ENCODE measurements at places on chromosomes 12 and 14.

- DNase-seq: no peak
Measured at GRCh38 chr12:110561471-110562201, 21.5 kb downstream of the PPTC7 start.

GRCh38 chr14:23181946-23182345 is 1.5 kb downstream of the SLC7A8 start:
- no peak for DNase-seq

- DNase-seq: no peak
Measured at GRCh38 chr12:76060111-76060510, 24.4 kb downstream of the NAP1L1 start.

DNA sequence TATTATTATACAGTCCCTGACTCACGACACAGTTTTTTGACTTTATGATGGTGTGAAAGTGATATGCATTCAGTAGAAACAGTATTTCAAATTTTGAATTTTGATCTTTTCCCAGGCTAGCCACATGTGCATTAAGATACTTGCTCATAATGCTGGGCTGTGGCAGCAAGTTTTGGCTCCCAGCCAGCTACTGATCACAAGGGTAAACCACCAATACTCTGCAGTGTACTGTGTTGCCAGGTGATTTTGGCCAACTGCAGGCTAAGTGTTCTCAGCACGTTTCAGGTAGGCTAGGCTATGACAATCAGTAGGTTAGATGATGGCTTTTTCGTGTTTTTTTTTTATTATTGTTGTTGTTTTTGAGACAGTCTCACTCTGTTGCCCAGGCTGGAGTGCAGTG is 69.4 kb upstream of the ACTN1 start:
- no peak for DNase-seq

GRCh38 chr12:1885599-1886245 is 32.7 kb downstream of the CACNA2D4 start:
- no peak for DNase-seq

GRCh38 chr14:64509036-64509435 is 4.5 kb downstream of the ZBTB1 start:
- no peak for DNase-seq

DNA sequence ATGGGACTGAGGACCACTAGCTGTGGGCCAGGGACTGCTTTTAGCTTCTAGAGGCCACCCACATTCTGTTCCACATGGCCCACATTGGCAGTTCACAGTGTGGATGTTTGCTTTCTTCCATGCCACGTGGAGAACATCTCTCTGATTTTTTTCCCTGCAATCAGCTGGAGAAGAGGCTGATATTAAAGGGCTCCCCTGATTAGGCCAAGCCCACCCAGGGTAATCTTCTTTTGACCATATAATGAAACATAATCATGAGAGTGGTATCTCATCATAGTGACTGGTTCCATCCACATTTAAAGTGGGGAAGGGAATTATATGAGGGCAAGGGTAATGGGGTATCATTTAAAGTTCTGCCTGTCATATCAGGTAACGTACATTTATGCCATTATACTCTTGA is 15.8 kb downstream of the DAAM1 start:
- no peak for DNase-seq

GRCh38 chr12:81502912-81503695 is 256.0 kb downstream of the PPFIA2 start:
- no peak for DNase-seq

- no peak for DNase-seq
Measured at GRCh38 chr14:101242442-101243385, 318.6 kb upstream of the DIO3 start.

- no peak for DNase-seq
Measured at GRCh38 chr12:127893895-127894609, 372.9 kb upstream of the TMEM132C start.

GRCh38 chr14:60165547-60165876 is 314 bp upstream of the DHRS7 start:
- no peak for DNase-seq

GRCh38 chr12:5076761-5077160 is 33.1 kb downstream of the KCNA5 start:
- DNase-seq: no peak

GRCh38 chr12:130562716-130563115 is 153.4 kb downstream of the RIMBP2 start:
- DNase-seq: no peak

- no peak for DNase-seq
Measured at GRCh38 chr12:42237853-42238239, 202 bp downstream of the YAF2 start.

DNA sequence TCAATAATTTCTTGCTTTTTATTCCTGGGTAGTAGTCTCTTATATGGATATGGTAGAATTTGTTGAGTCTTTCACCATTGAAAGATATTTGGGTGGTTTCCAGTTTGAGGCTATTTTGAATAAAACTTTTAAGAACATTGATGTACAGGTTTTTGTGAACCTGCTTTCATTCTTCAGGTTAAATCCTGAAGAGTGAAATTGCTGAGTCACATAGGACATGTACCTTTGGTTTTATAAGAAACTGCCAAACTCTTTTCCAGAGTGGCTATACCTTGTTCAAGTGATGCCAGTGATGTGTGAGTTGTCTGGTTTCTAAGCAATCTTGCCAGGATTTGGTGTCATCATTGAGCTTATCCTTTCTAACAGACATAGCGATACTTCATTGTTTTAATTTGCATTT is 184.6 kb upstream of the PZP start:
- no peak for DNase-seq

DNA sequence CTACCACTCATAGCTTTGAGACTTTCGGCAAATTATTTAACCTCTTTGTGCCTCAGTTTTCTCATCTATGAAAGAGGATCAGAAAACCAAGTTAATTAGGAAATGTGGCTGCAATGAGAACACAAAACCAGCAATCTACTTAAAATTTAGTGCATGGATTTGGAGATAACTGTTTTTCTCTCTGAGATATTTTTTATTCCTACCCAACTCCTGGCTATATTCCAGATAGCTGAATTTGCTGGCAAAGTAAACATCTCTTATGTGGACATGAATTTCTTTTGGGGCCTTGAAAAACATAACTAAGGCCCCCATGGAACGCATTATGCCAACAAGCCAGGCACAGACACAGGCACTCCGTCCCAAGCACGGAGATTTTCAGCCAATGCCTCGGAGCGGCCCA is 53.4 kb upstream of the FOXN3 start:
- DNase-seq: no peak

DNA sequence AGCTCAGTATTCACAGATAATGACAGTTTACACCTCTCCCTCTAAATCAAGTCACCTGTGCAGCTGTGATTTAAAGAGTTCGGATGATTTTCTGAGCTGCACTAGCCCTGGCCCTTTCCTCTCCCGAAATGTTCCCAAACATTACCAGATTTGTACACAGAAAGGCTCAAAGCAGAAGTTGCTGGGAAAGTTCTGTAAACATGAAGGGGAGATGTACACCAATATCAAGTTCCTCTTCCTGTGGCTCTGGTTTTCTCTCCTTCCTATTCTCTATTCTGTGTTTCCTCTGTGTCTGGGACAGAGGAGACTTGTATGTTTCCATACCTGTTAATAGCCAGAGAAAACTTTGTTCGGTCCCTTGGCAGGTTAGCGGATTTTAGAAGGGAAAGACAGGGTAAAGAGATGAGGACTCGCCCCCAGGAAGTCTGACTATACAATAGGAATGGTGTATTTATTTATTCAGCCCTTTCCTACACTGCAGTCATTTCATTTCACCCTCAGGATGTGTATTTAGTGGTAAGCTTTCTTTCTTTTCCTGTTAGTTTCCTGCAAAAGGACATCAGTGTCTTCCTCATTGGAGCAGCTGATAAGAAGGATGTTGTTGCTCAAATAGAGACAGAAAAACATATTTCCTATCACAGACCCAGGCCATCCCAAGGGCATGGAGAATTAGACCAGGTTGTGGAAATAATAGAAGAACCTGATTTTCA is 7.6 kb upstream of the NUMB start:
- no peak for DNase-seq

DNA sequence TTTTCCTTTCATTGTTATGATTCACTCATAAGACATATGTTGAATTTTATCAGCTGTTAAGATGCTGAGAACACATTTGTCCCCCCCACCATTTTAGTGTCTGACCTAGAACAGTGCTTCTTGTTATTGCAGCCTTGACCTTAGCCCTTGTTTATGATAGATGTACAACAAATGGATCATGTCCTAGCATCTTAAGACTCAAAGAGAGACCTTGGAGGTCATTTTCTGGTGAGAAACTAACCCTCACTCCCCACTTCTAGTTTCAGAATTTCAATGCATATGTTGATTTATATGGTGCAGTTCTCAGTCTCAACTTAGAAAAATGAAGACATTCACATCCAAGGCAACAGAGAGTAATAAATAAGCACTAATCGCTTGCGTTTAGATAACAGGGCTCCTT is 391.2 kb downstream of the AEBP2 start:
- DNase-seq: no peak

GRCh38 chr14:75807667-75808360 is 146.8 kb downstream of the TTLL5 start:
- DNase-seq: no peak

DNA sequence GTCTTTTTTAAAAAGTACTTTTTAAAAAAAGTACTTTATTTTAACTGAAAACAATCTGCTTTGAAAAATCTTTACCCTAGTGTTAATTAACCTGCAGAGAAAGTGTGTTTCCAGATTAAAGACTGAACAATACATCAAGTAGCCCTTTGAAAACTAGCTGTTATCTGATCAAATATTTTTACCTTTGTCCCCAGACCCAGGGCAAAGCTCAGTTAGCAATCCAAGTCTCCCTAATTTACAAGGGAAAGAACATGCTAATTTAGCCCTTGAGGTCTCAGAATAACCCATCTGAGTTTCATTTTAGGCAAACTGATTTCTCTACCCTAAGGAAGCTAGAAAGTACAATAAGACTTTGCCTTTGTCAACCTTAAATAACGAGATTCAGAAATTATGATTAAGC is 91.2 kb downstream of the PPM1H start:
- no peak for DNase-seq

DNA sequence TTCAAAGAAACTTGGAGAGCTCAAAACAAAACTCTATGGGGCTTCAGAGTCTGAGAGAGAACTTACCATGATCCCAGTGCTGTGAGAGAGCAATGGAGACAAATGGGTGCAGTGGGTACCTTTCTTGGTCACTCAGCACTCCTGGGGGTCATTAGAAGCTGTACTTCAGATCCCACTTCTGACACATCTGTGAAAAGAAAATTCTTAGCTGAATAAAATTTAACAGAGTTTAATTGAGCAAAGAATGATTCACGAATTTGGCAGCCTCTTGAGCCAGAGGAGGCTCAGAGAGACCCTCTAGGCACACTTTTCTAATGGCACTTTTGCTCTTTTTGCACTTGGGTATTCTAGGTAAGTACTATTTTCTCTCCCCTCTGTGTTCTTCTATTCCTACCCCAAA is 96.8 kb upstream of the SYT10 start:
- no peak for DNase-seq

DNA sequence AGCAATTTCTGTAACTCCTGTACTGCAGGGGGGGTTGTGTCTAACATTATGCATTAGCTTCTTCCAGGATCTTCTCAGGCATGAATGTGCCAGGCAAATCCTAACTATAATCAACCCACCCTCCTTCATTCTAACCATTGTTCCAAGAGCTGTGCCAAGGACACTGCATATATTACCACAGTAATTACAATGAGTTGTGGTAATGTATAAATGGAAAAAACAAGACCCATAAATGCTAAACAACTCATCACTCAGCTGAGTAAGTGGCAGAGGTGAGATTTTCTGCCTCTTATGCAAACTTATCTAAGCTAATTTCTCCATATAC is 80.6 kb downstream of the PRKD1 start:
- no peak for DNase-seq

DNA sequence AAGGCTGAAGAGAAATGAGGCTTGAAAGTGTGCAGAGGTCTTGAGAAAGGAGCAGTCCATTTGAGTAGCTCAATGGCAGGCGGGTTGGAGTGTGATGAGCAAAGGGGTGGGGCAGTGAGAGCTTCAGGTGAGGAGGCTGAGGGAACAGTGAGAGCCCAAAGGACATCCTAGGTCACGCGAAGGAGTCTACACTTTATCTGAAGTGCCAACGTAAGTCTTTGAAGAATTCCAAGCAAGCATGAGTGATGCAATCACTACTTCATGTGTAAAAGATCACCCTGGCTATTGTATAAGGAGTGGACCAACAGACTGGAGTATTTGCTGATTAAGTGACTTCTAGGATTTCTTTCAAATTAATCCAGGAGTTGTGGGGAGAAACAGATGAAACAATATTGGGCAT is 159.9 kb upstream of the HIF1A start:
- no peak for DNase-seq

DNA sequence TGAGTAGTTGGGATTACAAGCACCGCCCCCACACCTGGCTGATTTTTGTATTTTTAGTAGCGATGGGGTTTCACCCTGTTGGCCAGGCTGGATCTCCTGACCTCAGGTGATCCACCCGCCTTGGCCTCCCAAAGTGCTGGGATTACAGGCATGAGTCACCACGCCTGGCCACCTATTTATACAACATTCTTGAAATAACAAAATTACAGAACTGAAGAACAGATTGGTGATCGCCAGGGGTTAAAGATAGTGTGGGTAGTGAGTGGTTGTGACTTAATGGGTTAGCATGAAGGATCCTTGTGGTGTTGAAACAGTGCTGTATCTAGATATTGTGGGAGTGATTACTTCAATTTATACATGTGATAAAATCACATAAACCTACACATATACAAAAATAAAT is 7.4 kb downstream of the GLIPR1L1 start:
- no peak for DNase-seq

DNA sequence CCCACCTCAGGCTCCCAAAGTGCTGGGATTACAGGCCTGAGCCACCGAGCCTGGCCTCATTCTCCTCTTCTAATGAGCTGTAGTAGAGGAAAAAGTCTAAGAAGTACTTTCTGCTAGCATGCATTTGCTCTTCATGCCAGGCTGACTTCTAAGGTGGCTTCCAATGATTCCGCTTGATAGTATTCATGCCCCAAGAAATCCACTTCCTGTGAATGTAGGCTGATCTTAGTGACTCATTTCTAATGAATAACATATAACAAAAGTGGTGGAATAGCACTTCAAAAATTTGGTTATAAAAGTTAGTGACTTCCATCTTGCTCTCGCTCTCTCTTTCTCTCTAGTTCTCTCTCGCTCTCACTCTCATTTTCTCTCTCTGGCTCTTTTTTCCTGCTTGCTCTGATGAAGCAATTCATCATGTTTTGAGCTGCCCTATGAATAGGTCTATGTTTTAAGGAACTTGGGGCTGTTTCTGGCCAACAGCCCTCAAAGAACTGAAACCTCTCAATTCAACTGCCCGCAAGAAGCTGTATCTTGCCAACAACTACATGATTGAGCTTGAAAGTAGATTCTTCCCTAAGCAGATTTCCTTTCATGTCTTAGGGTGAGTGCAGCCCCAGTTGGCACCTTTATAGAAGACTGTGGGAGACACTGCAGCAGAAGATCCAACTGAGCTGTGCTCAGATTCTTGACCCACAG is 282.9 kb downstream of the RMST start:
- DNase-seq: no peak

- DNase-seq: no peak
Measured at GRCh38 chr12:85350356-85350755, 70.3 kb downstream of the ALX1 start.

- DNase-seq: peak; percentile 16
Measured at GRCh38 chr12:93892423-93893268, 215.5 kb downstream of the CRADD start.
